ENCODE measurements at places on chromosomes 4 and X. TPM values are rescaled to one million over a fixed set of nuclear protein-coding genes. Genes with fewer than 3 reads are reported as not detected.

- no peak overlapping the region for H3K27ac ChIP-seq
- no peak for DNase-seq
- H3K4me3 ChIP-seq, result no peak overlapping the region
- peaks cover 17% of the 10 kb centered on the region for H3K27me3 ChIP-seq
Measured at GRCh38 chrX:153441296-153441695, 4.6 kb downstream of the TREX2 start.

DNA sequence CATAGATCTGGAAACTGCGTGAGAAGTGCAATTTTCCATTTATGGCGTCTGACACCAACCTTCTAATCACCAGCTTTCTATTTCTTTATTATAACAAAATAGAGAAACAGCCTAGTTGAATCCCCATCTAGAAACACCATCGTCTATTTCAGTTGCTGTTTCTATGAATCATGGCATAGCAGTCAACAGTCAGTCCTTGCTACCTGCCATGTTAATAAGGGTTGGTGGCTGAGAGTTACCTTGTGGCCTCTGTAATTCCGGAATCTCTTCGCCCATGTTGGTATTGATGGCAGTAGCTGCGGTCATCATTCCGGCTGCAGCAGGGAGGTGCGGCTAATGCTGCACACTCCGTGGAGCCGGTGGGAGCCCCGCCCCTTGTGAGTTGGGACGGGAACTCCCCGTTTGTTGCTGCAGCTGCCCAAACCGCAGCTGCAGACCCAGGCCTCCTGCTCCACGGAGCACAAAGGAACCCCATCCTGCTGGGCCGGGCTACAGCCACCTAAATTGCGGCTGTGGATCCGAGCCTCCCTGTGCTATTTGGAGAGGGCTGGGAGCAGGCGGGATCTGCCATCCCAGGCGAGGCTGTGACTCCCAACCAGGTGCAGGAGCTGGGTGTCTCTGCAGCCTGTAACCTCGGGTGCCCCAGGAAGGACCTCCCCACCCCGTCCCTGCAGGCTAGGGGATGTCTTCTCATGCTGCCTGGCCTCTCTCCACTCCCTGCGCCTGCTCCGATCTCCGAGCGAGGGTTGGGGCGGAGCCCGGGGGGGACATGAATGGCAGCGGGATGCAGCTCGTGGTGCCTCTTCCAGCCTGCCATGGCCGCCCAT lies 115.4 kb upstream of the STK26 start:
- H3K4me3 ChIP-seq, result no peak overlapping the region
- 0 out of 2 replicates have a peak, but pooled peaks cover 7% of the 10 kb centered on the region for H3K27me3 ChIP-seq
- no peaks in the 10 kb centered on the region for H3K4me1 ChIP-seq
- no peaks in the 10 kb centered on the region for H3K36me3 ChIP-seq
- DNase-seq, result no peak

The SULT1E1 gene
- total RNA-seq, result not detected

DNA sequence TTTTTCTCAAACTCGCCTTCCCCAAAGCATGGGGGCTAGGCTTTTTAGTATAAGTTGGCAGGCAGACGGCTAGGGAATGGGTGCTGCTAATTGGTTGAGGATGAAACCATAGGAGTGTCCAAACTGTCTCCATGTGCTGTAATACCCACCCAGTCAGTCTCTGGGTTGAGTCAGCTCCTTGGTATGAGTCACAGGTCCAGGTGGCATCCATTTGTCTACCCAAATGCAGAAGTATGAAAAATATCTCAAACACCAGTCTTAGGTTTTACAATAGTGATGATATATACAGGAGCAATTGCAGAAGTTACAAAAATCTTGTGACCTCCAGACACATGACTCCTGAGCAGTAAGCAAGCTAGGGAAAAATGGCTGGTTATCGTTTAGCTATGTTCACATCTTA lies 27.4 kb upstream of the CCSER1 start:
- no peak overlapping the region for H3K4me3 ChIP-seq
- peak; percentile 9 for DNase-seq
- no peaks in the 10 kb centered on the region for H3K36me3 ChIP-seq

DNA sequence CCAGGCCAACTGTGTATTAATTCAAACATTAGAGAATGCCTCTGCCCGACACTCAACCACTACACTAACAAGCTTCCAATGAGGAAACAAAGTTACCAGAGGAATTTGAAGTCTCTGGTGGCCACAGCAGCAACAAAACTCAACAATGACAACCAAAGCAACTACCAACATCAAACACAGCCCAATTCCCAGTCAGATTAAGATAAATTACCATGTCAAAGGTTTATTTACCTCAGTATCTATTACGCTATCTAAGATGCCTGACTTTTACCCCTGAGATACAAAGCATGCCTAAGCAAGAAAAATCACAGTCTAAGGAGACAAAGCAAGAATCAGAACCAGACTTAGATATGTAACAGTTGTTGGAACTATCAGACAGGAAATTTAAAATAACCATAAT lies 230.1 kb upstream of the FTHL17 start:
- H3K27me3 ChIP-seq, result no peaks in the 10 kb centered on the region
- DNase-seq, result no peak
- H3K36me3 ChIP-seq, result no peaks in the 10 kb centered on the region
- no peaks in the 10 kb centered on the region for H3K4me1 ChIP-seq

- no peaks in the 10 kb centered on the region for H3K36me3 ChIP-seq
- no peak overlapping the region for H3K4me3 ChIP-seq
- no peak overlapping the region for H3K27ac ChIP-seq
- H3K27me3 ChIP-seq, result no peaks in the 10 kb centered on the region
- DNase-seq, result peak; percentile 11
- H3K4me1 ChIP-seq, result peaks cover 12% of the 10 kb centered on the region
Measured at GRCh38 chr4:55553441-55554201, 6.9 kb upstream of the CLOCK start.

DNA sequence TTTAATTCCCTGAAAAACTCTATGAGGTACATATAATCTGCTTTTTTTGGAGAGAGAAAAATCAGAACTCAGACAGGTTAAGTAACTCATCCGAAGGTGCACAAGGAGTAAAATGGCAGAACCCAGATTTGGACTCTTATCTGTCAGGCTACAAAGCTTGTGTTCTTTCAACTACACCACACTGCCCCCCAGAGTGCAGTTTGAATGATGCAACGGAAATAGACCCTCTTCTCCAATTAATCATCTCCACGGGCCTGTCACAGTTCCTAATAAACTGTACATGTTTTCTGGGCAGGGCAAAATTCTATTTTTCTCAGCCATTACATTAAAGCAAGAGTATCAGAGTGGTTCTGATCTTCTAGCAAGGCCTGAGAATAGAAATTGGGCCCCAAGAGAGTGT lies 35.3 kb upstream of the DCX start:
- H3K36me3 ChIP-seq, result no peaks in the 10 kb centered on the region
- no peak overlapping the region for H3K4me3 ChIP-seq
- no peaks in the 10 kb centered on the region for H3K27me3 ChIP-seq
- no peak for DNase-seq

The PGAM4 gene
- total RNA-seq, result not detected

DNA sequence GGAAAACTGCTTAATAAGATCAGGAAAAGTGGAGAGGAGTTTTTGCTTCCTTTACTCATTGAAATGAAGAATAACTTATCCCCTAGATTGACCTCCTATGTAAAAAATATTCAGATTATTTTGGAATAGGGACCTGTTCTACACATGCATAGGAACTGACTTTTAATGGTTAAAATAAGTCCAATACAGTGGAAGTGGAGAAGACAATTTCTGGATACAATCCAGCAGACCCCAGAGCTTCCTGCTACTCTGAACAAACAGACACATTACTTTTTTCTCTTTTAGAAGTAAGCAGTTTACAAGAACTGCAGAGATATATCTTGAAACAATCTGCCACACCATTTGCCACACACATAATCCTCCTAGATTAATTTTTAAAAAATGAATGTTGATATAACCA lies 129.7 kb downstream of the PPA2 start:
- H3K27me3 ChIP-seq, result no peaks in the 10 kb centered on the region
- no peak for DNase-seq
- H3K36me3 ChIP-seq, result no peaks in the 10 kb centered on the region
- H3K4me1 ChIP-seq, result no peaks in the 10 kb centered on the region

- no peak overlapping the region for H3K27ac ChIP-seq
- H3K4me3 ChIP-seq, result no peak overlapping the region
- H3K4me1 ChIP-seq, result no peaks in the 10 kb centered on the region
- peaks cover 32% of the 10 kb centered on the region for H3K27me3 ChIP-seq
- DNase-seq, result no peak
Measured at GRCh38 chrX:149825424-149825823, 43.7 kb downstream of the MAGEA9 start.

GRCh38 chr4:1378559-1379231 lies 27.5 kb downstream of the NKX1-1 start:
- no peaks in the 10 kb centered on the region for H3K27me3 ChIP-seq
- H3K4me3 ChIP-seq, result no peak overlapping the region
- no peaks in the 10 kb centered on the region for H3K4me1 ChIP-seq
- no peaks in the 10 kb centered on the region for H3K36me3 ChIP-seq

The EVC gene
- 14.0 TPM for total RNA-seq

DNA sequence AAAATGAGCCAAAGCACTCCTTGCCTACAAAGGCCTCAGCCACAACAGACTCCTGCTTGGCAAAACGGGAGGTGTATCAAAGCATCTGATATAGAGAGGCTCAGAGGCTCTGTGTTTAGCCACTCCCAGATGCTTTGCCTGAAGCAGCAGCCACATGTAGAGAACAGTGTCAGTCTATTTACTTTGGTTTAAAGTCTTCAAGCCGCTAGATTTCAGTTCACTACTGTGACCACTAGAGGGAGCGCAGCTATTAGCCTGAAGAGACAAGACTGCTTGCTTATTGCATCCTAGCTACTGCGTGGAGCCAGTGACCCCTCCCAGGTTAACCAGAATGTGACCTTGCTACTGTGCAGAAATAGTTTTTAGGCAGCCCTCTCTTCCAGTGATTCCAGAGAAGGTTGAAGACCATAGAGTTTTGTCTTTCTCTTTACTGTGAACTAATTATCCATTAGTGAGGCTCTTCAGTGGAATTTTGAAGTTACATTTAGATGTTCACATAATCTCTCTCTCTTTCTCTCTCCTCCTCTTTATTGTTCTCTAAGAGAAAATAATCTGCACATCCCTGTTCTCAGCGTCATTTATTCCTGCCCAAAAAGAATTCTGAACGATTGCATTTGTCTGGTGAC lies 39.3 kb downstream of the BMP3 start:
- no peaks in the 10 kb centered on the region for H3K4me1 ChIP-seq
- H3K27me3 ChIP-seq, result no peaks in the 10 kb centered on the region
- H3K4me3 ChIP-seq, result no peak overlapping the region
- DNase-seq, result peak; percentile 61

The MFAP3L gene
- total RNA-seq, result 6.9 TPM

DNA sequence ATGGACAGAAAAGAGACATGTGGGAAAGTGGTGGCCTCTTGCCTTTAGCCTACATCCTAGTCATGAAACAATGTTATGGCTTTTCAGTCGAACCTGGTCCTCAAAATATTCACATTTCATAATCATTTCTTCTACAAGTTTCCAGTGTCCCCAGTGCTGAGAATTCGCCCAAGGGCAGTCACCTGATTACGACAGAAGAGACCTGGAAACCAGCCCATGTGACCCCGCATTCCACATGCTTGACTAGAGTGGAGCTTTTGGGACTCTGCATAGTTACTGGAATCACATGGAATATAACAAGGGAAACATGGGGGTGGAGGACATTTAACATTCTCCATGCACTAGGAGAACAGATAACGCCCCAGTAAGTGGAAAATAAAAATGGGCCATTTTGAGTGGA lies 100.1 kb downstream of the PPARGC1A start:
- H3K36me3 ChIP-seq, result no peaks in the 10 kb centered on the region
- peak; percentile 35 for DNase-seq
- H3K4me3 ChIP-seq, result no peak overlapping the region
- H3K4me1 ChIP-seq, result no peaks in the 10 kb centered on the region

The RAB40A gene
- total RNA-seq, result 1.0 TPM

DNA sequence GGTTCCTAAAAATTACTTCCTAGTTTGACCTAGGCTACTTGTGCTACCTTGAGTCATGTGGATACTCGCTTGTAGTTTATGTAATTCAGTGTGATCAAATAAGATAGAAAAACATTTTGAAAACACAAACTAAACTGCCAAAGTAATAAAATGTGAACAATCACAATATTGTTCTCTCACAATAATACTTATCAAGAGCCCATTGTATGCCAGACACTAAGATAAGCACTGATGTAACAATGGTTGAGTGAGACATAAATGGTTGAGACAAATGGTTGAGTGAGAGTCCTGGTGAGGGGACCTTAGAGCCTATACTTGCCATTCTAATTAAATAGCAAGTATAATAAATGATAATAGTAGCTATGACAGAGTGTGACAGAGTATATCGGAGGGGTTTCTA lies 41.7 kb downstream of the RFC1 start:
- no peak for DNase-seq
- H3K4me1 ChIP-seq, result peaks cover 18% of the 10 kb centered on the region
- peaks cover 20% of the 10 kb centered on the region for H3K36me3 ChIP-seq
- no peak overlapping the region for H3K27ac ChIP-seq
- no peak overlapping the region for H3K4me3 ChIP-seq
- H3K27me3 ChIP-seq, result no peaks in the 10 kb centered on the region

- H3K4me3 ChIP-seq, result no peak overlapping the region
- no peaks in the 10 kb centered on the region for H3K27me3 ChIP-seq
- H3K36me3 ChIP-seq, result no peaks in the 10 kb centered on the region
- no peaks in the 10 kb centered on the region for H3K4me1 ChIP-seq
Measured at GRCh38 chrX:53249408-53250042, 24.5 kb upstream of the KDM5C start.

The AKAP17A gene
- 28.3 TPM for total RNA-seq

DNA sequence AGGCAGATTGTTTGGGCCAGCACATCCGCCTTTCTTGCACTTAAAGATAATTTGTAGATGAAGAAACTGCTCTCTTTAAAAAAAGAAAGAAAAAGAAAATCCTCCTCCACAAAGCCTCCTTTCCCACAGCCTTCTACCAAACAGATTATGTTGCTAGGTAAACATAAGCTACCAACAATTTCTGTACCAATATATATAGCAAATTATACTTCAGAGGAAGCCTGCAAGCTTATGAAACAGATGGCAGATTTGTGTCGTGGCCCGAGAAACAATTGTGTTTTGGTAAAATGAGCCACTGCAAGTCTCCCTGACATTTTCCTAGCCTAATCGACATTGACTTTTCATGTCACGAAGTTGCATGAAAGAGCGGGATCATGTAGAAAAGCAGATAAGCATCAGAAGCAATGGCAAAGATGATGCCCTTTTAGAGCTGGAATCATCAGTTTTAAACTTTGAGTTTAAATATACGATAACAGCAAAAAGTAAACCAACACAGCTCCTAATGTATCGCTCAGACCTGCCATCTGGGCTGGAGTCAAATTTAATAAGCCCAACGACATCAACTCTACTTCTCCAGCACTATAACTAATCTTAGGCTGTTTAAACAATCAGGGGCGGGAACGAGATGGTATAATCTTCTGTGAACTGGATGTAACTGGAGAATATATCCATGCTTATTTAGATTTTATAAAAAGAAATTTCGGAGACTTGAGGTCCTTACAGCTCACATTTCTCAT lies 94.9 kb upstream of the PLAC1 start:
- no peak overlapping the region for H3K4me3 ChIP-seq
- H3K27me3 ChIP-seq, result no peaks in the 10 kb centered on the region
- H3K36me3 ChIP-seq, result no peaks in the 10 kb centered on the region
- no peak overlapping the region for H3K27ac ChIP-seq
- peaks cover 8% of the 10 kb centered on the region for H3K4me1 ChIP-seq
- DNase-seq, result no peak
